ENCODE measurements at places on chromosomes 6 and 20. TPM values are rescaled to one million over a fixed set of nuclear protein-coding genes. Genes with fewer than 3 reads are reported as not detected.

DNA sequence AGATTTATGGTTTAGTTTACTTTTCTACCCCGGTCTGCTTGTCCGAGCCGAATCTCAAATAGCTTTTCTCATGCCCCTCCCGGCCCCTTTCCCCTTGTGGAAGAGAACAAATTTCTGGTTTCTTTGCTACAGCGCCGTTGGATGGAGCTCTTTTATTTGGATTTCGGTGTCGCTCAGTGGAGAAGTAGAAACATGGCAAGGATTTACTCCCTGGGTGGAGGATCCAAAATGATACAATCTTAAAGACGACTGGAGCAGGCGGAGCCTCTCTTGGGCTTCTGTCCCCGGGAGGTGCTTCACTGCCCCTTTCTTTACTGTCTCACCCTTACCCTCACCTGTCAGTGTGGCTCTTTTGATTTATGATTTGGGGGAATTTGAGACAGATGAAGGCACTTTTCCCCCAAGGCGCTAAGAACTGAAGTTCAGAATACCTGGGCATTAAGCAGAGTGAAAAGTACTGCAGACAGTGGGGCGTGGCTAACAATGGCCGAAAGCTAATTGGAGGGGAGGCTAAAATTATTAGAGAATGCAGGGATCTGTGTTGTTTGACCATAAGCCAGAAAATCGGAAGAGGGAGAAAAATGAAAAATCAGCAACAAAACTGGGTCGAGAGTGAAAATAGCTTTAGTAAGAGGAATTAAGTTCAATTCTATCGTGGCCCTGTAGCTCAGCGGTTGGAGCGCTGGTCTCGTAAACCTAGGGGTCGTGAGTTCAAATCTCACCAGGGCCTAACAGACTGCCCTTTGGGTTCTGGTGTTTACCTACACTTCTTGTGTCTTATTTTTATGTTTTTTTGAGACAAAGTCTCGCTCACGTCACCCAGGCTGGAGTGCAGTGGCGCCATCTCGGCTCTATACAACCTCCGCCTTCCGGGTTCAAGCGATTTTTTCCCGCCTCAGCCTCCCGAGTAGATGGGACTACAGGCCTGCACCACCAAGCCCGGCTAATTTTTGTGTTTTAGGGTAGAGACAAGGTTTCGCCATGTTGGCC lies 145.1 kb upstream of the ZNF184 start:
- no peak for DNase-seq

DNA sequence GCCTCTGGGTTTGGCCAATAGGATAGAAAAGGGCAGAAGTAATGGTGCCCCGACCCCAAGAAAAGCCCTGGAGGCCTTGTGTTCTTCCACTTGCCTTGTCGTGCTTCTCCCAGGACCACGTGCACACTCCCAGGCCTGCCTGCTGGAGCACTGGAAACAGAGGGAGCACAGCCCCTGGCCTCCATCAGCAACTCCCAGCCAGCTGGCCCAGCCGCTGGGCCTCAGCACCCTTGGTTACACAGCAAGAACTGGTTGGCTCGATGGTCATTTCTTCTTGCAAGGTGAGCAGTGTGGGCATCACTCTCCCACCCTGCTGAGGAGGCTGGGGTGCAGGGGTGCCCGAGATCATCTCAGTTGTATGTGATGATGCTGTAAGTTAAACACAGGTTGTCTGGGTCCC lies 69.2 kb upstream of the CST7 start:
- no peak for DNase-seq

DNA sequence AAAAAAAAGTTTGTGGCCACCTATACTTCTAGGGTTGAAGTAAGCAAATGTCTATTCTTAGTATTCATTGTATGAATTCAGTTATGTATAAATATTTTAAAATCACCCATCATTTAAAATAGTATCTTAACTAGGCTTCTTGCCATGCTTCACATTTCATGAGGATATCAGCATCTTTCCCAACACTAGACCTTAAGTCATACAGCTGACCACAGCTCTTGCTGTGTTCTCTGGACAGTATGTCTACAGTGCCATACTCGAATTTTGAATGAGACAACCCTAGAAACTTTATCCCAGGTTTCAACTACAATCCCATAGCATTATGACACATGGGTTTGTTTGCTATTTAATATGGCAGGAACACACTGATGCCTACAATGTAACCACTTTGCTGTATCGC lies 5.2 kb downstream of the TXNDC5 start:
- DNase-seq: no peak

DNA sequence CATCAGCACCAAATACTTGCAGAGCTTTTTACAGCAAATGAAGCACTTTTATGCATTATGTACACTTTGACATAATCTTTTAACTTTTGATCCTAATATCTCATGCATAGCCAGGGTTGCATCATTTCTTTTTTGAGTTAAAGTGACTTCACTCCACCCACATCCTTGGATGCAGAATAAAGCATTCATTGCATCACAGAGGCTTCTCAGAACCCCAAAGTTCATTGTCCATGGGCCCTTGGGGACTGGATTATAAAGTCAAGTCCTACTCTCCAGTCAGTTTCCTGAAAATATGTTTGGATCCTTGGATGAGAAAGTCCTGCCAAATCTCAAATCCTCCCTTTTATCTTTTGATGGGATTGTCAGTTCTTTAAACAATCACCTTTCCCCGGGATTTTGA lies 10.6 kb upstream of the EFHC1 start:
- no peak for DNase-seq

The OTOR gene
- total RNA-seq: not detected

The APCDD1L gene
- 0.34 TPM for total RNA-seq
